ENCODE measurements at places on chromosomes 2 and 18.

DNA sequence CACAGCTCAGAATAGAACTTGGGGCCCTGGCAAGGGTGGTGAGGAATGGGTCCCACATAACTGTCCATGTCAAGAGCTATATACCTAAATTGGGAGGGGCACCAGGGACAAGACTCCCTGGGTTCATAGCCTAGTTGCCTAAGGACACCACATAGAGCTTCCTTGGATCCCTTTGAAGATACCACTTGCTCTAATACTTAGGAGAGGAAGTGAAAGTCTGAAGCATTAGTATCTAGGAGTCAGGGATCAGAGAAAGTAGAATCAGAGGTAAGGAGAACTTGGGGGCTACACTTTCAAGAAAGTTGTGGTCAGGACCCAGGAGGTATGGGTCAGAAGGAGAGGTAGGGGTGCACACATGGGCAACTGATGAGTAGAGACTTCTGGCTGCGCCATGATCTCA is 318.2 kb upstream of the SLC39A10 start:
- DNase-seq: peak; percentile 39

DNA sequence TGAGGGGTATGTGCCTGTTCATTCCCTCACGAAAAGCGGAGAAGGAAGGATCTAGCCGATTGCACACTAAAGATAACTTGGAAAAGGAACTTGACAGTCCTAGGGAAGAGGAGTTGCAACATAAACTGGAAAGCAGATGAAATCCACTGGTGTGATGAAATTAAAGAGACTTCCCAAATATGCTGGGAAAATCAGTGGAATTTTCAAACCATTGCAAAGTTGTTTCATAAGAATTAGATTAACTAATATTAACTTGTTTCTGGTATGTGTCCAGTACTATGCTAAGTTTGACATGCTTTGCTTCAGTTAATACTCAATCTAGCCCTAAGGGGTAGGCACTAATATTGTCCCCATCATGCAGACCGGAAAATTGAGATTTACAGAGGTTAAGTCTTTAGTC is 222.7 kb downstream of the IKZF2 start:
- DNase-seq: no peak

DNA sequence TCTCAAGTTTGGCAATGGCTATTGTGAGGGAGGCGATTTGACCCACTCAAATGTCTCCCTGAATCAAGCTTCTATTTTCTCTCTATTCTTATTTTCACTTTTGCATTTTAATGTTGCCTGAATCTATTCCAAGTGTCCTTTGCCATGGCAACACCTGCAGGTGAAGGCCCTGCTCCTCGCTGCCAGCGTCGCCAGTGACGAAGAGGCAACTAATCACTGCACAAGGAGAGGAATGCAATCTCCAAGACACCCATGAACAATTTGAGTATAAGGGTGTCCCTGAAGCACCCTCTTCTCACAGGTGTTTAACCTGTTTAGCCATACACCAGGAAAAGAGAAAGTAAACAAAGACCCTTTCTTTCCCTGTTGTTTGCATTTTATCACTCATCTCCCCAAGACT is 165.6 kb upstream of the VRK2 start:
- no peak for DNase-seq

DNA sequence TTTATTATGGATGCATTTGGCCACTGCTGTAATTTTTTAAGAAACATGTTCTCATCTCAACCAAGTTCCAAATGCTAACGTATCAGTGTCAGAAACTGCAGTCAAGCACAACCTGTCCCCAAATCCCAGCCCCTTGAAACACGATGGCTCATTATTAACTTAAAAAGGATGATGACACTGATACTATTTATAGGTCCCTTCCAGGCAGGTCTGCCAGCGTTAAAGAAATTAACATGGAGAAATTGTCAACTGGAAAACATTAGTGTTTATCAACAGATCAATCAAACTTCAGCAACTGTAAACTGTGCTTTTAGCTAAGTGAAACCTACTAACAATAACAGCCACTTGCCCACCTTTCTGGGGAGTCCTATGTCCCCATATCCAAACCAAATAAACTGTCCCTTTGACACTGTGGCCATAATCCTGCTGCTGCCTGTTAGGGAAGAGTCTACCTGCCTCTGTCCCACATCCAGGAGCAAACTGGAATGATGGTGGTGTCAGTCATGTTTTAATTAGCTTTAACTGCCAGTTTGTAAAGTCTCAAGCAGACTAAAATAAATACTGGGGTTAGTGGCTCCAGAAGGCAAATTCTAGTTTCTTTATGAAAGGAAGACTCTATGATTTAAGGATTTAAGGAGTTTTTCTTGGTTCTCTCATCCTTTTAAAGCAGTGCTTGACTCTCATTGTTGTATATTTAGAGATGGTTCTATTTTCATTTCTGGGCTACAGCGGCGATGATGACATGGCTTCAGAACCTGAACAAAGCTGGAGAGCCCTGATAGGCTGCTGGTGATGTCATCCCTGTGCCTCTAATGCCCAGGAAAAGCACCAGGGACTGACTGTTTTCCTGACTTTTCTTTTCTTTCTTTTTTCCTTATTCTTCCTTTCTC is 583.6 kb upstream of the PIK3C3 start:
- no peak for DNase-seq

- DNase-seq: no peak
Observed at GRCh38 chr2:172709566-172710291, 25.9 kb upstream of the RAPGEF4 start.

DNA sequence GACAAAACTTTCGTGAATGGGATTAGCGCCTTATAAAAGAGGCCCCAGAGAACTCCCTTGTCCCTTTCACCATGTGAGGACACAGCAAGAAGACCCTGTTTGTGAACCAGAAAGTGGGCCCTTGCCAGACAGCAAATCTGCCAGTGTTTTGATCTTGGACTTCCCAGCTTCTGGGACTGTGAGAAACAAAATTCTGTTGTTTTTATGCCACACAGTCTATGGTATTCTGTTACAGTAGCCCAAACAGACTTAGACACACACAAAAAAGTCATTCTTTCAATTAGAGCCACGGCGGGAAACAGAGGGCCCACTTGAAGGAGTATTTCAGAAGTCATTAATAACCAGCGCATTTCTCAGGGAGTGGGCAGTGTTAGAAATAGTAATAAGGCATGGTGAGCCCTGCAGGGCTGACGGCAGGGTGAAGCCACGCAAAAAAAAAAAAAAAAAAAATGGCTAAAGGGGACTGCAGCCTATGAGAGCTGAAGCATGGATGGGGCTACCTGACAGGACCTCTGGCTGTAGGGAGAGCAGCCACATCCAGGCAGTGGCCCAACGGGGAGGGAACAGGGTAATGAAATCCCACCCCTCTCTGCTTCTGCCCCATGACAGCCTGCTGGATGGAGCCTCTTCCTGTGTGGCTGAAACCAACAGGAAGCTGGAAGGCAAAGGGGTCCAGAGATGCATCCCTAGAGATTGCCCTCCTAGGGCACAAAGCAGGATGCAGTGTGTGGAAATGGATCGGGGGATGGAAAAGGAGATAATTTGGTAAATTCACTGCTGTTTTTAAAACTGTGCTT is 189.3 kb downstream of the KCNS3 start:
- no peak for DNase-seq

- no peak for DNase-seq
Observed at GRCh38 chr2:45964906-45965305, 313.4 kb downstream of the PRKCE start.

DNA sequence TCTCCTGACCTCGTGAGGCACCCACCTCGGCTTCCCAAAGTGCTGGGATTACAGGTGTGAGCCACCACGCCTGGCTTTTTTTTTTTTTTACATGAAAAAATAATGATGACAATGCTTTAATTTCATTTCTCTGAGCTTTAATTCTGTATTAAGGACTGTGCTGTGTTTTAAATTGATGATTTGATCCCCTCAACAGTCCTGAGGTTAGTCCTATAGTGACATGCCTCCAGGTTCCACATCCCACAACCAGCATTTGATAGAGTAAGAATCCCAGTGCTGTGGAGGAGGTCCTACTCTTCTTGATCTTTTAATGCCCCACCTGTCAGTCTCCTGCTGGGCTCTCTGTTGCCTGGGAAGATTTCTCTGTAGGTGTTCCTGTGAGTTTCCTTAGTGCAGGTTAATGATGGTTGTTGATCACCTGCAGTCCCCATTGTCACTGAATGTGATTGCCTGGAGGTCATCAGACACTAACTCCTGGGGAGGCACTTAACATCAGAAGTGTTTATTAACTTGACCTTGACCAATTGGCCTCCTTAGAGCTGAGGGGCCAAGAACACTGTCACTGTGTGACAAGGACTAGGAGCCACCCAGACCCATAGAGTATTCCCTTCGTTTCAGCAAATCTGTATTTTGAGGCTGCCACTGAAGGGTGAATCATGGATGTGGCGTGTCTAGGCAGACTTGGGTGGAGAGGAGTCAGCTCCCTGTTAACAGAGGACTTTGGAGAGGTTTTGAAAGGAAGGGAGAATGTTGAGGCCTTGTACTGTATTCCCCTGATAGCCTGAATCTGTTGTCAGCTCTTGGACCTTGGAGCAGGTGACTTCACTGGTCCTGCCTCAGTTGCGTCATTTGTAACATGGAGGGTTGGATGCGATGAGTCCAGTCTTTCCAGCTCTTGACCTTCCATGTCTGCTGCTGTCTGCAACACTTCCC is 11.5 kb downstream of the ASAP2 start:
- no peak for DNase-seq

GRCh38 chr2:70118798-70119454 is 31.6 kb downstream of the PCBP1 start:
- no peak for DNase-seq

DNA sequence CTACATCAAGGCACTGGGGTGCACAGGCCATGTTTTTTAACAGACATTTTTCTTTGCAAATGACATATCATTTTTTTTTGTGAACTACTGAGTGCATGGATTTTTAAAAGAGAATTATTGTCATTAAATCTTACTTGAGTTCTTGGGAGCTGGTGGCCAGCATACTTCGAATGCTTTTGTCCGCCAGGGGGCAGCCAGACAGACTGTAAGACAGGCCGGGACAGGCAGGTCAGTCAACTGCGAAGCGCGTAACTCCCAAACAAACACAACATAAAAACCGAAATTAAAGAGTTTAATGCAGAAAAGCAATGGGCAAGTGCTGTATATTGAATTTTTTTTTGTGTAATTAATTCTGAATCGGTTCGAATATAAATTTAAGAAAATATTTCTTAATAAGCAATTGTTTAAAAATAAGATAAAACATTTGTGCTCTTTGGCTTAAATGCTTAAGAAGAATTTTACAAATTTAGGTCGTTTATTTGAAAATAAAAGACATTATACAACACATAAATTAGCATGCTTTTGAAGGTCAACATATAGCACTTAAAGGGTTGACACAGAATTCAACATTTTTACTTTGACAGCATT is 142.2 kb upstream of the PXDN start:
- DNase-seq: peak; percentile 11

- DNase-seq: peak; percentile 9
Observed at GRCh38 chr2:189798312-189799029, 14.2 kb downstream of the PMS1 start.
